ENCODE measurements at places on chromosomes 12 and 14.

- no peak for DNase-seq
These were observed 22.5 kb upstream of the ATP2B1 start for GRCh38 chr12:89731089-89731488.

DNA sequence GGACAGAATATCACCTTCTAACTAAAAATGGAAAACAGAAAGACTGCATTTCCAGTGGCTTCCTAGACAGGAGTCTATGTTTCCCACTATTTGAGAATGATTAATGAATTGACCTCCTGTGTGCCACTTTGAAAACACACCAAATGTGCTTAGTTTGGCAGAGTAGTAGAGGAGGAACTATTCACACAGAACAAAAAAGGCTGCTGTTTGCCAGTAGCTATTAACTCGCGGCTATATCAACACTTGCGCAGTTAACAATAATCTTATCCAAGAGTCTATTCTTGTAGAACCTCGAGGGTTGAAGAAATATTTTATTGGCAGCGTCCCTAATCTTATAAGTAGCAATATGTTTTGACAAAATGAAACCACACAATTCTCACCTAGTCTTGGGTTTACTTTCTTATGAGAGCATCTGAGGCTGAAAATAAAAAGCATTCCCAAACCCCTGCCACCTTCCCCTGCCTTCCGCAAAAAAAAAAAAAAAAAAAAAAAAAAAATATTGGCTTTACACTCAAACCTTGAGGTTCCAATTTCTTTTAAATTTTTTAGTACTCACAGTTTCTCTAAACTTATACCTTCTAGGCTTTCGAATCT is 127.3 kb upstream of the FLRT2 start:
- DNase-seq: no peak

GRCh38 chr12:27552235-27552634 is 28.2 kb downstream of the PPFIBP1 start:
- DNase-seq: no peak

GRCh38 chr12:116880817-116881324 is 370 bp downstream of the HRK start:
- no peak for DNase-seq

DNA sequence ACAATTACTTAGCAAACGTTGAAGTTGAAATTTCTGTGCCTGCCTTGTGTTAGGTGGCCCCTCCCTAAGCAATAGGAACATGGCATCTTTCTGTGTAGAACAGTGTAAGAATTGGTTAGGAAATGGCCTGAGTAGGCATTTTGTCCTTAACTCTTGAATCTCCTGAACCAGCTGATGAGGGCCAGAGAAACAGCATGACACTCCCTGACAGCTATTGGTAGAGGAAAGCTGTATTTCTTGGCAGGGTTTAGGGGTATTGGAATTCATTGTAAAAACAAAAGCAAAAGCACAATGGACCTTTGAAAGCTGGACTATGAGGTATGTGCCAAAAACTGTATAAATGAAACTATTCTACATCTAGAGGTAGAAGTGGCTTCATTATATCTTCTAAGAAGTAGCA is 40.6 kb upstream of the LRTM2 start:
- DNase-seq: no peak

- DNase-seq: no peak
These were observed 200.1 kb upstream of the MGAT4C start for GRCh38 chr12:86456241-86456640.

- no peak for DNase-seq
These were observed 62.6 kb upstream of the AMN start for GRCh38 chr14:102859911-102860310.

- no peak for DNase-seq
These were observed 20.9 kb downstream of the FRS2 start for GRCh38 chr12:69490920-69491643.
